ENCODE measurements at places on chromosomes 7 and 10.

- DNase-seq: peak; percentile 35
Observed at GRCh38 chr7:99386584-99387238, 12.2 kb downstream of the ARPC1B start.

- DNase-seq: no peak
Observed at GRCh38 chr10:60141896-60142559, 235.7 kb upstream of the CCDC6 start.

GRCh38 chr10:33381451-33382215 lies 47.2 kb upstream of the NRP1 start:
- no peak for DNase-seq

- peak; percentile 8 for DNase-seq
Observed at GRCh38 chr7:142556740-142557139, 192.5 kb upstream of the PRSS1 start.

DNA sequence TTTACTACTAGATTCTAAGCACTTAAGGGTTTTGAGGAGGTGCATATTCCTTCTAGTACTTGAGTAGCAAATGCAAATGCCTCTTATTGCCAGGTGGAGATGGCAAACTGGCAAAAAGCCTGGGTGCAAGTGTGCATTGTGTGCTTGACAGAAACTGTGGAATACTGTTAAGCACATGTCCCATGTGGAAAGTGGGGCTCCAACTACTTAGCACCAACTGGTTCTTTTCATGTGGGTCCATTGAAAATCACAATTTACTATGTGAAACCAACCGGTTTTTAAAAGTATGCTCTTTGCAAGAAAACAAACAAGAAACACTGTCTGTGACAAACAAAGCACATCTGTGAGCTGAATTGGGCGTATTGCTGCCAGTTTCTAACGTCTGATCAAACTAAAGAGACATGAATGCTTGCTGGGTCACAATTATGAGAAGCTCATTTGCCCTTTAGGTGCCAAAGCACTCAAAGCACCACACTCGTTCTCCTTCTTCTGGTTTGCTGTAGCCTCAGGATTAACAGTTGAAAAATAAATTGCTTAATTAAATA lies 197.4 kb downstream of the SEMA3E start:
- no peak for DNase-seq

DNA sequence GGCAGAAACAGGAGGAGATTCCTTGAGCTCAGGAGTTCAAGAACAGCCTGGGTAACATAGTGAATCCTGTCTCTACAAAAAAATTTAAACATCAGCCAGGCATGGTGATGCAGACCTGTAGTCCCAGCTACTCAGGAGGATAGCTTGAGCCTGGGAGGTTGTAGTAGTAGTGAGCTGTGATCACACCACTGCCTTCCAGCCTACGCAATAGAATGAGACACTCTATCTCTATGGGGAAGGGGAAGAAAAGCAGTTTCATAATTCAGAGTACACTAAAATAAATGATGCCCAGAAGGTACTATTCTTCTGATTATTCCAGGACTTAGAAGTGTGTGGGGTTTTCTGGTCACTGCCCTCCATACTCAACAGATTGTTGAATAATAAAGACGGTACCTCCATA lies 177.3 kb downstream of the KMT2E start:
- DNase-seq: no peak

GRCh38 chr10:107933076-107933475 lies 768.6 kb upstream of the SORCS1 start:
- DNase-seq: no peak

DNA sequence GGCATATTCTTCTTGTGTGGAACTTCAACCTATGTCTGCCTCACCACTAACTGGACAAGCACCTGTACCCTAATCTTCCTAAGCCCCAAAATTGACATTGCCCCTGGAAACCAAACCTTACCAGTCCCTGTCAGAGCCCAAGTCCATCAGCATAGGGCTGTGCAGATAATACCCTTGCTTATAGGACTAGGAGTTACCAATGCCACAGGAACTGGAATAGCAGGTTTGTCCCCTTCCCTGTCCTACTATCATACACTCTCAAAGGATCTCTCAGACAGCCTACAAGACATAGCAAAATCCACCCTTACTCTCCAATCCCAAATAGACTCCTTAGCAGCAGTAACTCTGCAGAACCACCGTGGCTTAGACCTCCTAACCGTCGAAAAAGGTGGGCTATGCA lies 19.8 kb downstream of the ZNF107 start:
- no peak for DNase-seq

DNA sequence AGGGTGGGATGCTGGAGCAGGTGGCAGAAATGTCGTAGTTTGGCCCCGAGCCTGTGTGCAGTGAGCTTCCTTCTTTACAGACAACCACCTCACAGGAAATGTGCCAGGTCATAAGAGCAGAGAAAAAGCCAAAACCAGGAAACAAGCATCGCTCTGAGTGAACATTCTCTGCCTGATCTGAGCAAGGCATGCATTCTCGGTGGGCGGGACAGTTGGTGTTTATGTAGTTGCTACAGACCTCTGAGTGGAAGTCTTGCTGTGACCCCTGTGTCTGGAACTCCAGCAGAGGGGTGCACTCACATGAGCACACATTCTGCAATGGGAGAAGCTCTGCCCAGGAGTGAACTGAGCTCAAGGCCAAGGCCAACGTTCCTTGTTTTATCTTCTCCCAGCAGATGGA lies 230.1 kb downstream of the TCERG1L start:
- no peak for DNase-seq

DNA sequence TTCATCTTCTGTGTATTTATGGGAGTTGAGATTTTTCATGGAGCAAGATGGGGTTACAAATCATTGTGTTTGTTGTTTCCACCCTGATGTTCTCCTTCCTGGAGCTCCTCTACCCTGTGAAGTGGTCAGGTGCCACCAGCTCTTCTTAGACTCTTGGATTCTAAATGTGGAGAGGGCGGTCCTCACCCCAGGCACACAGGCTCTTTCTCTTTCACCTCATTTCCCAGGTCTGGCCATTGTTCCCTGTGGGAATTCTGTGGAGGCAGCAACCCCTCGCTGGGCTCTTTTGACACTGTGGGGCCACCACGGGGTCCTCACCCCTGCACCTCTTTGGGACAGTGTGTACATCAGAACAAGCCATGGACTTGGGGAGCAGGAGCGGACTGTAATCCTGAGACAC lies 95.9 kb downstream of the TRRAP start:
- no peak for DNase-seq

DNA sequence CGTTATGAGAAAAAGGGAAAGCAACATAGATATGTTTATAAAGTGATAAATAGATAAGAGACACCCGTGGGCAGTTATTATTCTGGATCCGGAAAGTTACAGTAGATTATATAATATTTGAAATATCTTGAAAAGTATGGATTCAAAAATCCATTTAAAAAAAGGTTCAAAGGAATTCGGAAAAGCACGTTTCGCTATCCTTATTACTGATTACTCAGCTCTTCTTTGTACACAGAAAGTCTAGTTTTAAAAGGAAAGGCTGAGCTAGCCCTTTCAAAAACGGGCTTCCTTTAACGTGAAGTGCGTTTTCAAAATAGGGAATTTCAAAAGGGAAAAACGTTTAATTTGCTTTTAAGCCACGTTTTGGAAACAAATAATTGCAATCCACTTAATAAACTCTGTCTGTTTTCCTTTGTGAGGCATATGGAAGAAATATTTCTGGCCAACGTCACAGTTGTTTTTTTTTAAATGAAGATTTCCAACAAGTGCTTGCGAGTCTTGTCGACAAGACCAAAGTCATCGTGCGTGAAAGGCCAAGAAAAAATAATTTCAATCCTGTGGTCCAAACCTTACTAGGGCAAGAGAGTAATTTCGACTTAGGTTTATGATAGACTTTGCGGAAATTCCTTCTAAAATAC lies 2.2 kb upstream of the SKIDA1 start:
- DNase-seq: no peak

DNA sequence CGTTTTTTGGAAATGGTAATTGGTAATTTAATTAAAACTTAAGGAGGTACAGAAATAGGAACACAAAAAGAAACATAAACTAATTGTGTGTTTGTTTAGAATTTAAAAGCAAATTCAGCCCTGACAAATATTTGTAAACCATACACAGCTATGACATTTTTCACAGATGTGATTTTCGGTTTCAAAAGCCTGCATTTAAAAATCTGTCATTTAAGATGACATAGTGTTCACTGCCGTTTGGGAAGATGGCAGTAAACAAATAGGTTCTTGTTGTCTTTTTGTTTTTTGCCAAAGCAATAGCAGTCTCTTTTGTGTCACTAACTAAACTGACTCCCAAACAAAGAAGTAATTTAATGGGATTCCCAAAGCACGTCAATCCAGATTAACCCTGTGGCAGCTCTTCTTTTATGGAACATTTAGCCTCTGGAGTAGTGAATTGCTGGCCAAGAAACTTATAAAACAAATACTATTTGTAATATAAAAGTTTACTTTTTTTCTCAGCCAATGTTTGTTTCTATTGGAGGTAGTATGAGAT lies 697.6 kb downstream of the PHTF2 start:
- DNase-seq: no peak

GRCh38 chr10:48274636-48275035 lies at the start of gene FRMPD2:
Gene FRMPD2, minus strand, starts transcription at chr10:48274696. Its CDS starts 129 bp downstream, at chr10:48274567.
- DNase-seq: no peak

GRCh38 chr7:111232249-111233084 lies 141.5 kb downstream of the LRRN3 start:
- no peak for DNase-seq

DNA sequence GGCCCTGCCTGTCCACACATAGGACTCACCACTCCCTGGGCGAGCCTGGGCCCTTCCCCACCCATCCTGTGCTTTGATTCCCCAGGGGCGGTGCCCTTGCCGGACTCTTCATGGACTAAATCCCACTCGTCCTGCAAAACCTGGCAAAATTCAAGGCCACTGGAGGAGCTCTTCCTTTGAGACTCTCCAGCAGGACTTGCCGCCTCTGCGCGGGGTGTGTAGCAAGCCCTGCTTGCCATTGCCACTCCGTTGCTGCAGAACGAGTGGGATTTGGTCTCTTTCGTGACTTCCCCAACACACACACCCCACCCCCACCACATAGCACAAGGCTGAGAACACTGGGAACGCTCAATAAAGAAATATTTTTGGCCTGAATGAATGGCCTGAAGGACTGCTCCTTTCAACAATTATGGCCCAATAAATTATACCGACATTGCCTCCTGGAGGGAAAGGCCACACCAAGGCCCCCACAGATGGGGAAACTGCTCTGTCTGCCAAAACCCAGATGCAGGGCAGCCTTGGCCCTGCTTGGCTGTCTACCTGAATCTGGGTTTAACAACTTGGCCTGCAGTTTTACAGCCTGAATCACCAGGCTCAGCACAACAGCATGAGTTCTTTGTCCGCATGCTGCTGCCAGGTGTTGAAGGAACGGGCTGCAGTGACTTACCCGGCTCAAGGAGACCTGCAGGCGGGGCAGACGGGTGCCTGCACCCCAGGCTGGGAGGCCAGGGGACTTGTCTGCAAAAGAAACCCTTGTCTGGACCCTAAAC lies 72.8 kb upstream of the KAT6B start:
- no peak for DNase-seq

DNA sequence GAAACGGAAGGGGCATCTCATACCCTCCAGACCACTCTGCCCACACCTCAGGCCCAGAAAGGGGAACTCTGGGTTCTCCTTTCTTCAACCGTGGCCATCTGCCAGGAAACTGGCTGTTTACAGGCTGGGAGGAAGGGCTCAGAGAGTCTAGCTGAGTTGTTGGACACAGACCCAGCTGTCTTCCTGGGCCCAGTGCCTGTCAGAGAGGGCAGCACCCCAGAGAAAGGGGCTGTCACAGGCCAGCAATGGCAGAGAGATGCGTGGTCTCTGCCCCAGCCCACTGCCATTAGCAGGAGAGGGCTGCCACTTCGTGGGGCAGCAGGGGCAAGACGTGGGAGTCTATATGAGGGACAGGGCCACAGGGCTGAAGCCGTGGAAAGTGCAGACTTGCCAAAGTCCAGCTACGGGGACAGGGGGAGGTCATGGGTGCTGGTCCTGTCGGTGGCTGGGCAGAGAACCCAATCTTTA lies 11.0 kb downstream of the GRID1 start:
- DNase-seq: no peak

GRCh38 chr10:637771-638195 lies 51.7 kb downstream of the DIP2C start:
- DNase-seq: no peak

GRCh38 chr7:33873981-33874750 lies 31.2 kb upstream of the BMPER start:
- DNase-seq: no peak

- DNase-seq: no peak
Observed at GRCh38 chr10:100318207-100318606, 11.8 kb downstream of the PKD2L1 start.

GRCh38 chr10:1472178-1472958 lies 265.0 kb downstream of the ADARB2 start:
- no peak for DNase-seq

DNA sequence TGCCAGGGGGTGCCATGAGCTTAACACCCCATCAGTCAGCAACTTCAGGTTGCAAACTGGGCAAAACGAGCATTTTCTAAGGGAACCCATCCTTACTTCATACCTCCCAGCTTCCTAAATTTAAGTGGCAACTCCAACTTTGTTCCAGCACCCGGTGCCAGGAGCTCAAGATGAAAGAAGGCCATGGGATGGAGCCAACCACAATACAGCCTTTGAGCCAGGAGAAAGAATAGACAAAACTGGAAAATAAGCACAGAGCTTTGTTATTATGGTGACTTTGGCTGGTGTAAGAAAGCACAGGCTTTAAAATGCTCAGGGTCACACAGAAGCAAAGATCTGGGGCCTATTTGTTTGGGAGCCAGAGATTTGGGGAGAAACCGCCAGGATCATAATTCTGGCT lies 388.7 kb upstream of the MGMT start:
- no peak for DNase-seq

- no peak for DNase-seq
Observed at GRCh38 chr10:128268015-128268722, 141.9 kb upstream of the MKI67 start.

DNA sequence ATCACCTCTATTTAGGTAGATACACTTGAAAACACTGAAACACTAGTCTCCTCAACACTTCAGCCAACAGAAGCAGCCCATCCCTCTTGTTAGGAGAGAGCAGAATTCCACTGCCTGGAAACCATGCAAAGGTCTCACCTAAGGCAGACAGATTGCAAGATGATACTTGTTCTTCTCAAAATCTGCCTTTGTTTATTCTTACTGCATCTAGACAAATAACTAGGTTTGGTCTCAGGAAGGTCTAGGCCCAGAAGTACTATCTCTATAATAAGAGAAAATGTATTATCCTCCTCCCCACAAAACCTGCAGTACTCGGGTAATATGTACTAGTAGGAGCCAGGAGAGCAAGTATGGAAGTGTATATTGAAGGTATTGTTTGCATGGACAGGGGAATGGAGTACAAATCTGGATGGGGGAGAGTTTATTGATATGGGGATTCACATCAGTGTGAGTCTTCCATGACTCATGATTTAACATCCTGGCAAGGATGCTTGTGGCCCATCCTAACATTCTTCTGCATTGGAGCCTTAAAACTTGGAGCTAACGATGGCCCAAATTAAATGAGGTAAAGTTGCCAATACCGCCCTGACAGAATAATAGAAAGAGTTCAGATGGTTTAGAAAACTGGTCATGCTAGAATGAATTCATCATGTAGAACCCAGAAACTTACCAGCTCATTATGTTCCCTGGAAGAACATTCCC lies 109.2 kb downstream of the EPC1 start:
- no peak for DNase-seq

- DNase-seq: peak; percentile 14
Observed at GRCh38 chr7:123748171-123748733, 551 bp downstream of the WASL start.

Data from activated CD4-positive, alpha-beta T cell treated with anti-CD3 and anti-CD28 coated beads for 4 hours (primary cell).